NCI-H187 (cell line): ENCODE measurements at places on chromosomes 7 and 10.

- DNase-seq: no peak
Observed at GRCh38 chr10:131735577-131735976, 165.2 kb upstream of the PPP2R2D start.

GRCh38 chr7:80934321-80934720 lies 15.5 kb upstream of the SEMA3C start:
- DNase-seq: no peak

DNA sequence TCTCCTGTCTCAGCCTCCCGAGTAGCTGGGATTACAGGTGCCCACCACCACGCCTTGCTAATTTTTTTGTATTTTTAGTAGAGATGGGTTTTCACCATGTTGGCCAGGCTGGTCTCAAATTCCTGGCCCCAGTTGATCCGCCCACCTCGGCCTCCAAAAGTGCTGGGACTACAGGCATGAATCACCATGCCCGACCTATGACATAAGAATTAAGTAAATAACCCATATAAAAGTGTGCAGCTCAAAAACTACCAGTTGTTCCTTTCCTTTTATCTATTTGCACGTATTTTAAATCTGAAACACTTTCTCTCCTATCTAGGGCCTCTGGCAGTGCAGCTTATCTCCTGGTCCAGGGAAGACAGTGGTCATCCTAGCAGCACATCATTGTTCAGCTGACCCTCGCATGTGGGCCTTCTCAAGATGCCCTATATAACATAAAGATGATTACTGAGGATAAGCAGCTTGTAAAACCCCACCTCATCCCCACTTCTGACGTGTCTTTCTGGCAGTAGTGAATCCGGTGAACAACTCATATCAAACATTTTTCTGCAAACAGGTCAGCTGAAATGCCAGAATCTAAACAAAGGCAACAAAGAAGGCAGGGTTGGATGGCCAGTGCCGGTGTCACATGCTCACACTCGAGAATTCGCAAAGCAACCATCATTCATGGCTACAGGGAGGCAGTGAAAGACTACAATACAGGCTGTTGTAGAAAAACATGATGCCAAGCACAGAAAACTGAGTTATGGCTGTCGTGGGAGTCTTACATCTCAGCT lies 36.0 kb upstream of the KCNIP2 start:
- no peak for DNase-seq

DNA sequence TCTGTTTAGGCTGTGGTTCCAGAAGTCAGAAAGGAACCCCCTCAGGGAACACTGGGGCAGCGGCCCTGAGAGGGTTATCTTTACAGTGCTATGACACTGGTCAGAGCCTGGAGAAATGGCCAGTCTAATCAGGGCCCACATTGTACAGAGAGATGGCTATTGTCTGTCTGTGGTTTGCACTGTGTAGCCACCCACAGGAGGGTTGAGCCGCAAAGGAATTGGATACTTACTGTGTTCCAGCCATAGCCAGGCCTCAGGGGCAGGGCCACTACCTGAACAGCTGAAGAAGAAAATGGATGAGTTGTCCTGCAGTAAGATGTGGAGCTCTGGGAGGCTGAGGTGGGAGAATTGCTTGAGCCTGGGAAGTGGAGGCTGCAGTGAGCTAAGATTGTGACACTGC lies 47.5 kb upstream of the PODXL start:
- DNase-seq: no peak

GRCh38 chr7:153422291-153423209 lies 629.6 kb upstream of the DPP6 start:
- no peak for DNase-seq

DNA sequence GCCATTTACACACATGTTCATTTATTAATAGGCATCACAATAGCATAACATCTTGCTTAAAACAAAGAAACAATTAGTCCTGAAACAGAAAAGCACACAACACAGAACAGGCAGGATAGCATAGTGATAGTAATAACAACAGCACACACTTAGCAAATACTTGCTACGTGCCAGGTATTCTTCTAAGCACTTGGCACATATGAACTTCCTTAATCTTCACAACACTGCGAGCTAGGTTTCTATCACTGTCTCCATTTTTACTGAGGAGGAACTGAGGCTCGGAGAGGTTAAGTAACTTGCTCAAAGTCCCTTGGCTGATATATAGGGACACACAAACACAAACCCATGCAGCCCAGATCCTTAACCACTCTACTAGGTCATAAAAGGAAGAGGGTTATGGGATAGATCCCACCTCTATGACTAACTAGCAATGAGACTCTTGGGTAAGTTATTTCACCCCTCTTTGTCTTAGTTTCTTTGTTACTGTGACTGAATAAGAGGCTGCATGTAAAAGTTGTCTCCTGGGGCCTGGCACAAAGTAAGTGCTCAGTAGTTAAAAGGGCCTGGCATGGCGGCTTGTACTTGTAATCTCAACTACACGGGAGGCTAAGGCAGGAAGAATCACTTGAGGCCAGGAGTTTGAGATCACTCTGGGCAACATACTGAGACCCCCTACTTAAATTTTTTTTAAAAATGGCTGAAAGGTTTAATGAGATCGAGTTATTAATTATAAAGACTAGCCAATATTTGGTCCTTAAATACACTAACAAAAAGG lies 181.0 kb upstream of the RHOBTB1 start:
- no peak for DNase-seq

DNA sequence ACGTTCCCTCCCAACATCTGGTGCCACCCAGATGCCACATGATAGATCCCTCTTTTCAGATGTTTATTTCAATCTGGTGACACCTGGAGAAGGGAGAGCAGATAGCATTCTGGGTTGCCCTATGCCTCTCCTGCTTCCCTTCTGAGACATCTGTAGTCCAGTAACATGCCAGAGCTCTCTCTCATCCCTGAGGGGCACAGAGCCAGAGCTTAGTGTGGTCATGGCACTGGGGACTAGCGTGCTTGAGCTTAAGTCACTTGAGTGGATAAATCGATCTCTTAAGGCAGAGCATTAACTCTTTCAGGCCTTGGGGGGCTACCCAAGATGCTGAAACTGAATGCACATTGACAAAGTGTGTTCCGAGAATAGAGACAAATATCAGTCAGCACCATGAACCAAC lies 47.9 kb downstream of the WNT2 start:
- DNase-seq: no peak
